BJ (cell line): ENCODE measurements at places on chromosomes 1 and 21.

DNA sequence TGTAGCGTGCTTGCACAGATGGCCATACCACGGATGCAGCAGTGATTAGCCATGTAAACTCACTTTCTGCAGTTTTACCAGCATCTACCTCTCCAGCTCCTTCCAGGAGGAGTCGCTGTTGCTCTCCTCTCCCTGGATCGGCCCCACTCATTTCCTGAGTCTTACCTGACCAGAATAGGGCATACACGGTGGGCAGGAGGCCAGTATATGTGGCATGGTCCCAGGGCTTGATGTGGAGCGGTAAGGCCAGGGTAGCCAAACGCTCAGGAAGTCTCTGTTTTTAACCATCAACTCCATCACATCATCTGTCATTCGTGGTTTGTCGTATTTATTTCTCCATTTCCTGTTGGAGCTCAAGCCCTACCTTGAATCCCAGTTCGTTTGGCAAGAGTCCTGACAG, 163.4 kb upstream of the USP24 start:
- no peak for DNase-seq

DNA sequence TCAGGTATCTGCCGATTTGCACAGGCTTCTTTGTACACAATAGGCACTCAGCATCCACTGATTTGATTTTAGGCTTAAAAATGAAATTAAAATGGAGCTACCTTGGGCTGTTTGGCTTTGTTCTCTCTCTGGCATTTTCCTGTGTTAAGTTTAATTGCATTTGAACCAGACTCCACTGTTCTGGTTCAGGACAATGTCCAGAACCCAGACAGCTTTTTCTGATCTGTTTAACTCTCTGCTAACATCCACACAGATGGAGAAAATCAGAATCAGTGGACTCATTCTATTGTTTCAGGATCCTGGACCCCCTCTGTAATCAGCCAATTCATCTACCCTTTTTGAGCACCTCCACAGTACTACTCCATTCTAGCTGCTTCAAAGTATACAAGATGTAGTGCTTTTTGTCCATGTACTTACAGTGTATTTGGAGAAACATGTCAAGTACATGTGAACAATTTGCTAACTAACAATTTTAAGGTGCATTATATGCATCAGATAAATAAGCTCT, 248.1 kb downstream of the PTBP2 start:
- DNase-seq: no peak

- DNase-seq: no peak
These were observed 46.8 kb downstream of the TRIM11 start for GRCh38 chr1:228359613-228360532.

DNA sequence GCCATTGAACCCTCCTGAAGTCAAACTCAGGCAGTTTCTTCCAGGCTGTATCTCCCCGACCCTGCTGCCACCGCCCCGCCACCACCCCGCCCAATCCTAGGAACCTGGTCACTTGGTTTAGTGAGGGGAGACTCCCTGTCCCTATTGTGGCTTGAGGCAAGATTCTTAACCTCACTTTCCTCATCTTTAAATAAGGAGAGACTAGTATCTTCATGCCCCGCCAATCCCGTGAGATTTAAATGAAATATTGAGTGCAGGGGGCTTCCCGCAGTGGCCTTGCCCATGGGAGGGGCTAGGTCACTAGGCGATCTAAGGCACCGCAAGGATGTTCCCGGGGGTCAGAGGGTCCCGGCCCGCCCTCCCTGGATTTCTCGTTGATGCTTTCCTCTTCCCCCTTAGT, 998 bp downstream of the KDF1 start:
- DNase-seq: no peak

GRCh38 chr1:67482733-67483482, 52.7 kb upstream of the SERBP1 start:
- DNase-seq: no peak
